ENCODE measurements at places on chromosomes 6 and 20.

- no peak for DNase-seq
These were observed 1.3 kb downstream of the SOBP start for GRCh38 chr6:107491138-107491609.

- no peak for DNase-seq
These were observed 49.8 kb downstream of the PPARD start for GRCh38 chr6:35392111-35392702.

GRCh38 chr6:141467041-141467440 is 665.7 kb upstream of the GJE1 start:
- DNase-seq = no peak

DNA sequence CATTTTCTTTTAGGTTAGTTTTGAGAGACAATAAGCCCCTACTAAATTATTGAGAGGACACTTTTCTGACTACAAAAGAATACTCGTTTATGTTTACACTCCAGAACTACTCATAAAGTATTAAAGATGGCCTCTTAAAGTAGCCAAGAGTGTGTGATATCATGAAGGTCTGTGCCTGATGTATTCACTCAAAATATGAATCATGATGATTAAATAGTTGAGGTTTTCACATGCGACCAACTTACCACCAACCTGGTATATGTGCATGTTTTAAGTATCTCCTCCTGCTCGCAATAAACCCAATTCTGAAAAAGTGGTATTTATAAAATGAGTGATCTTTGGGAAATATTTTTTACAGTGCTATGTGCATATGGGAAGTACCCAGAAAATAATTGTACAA is 43.9 kb downstream of the IL20RA start:
- DNase-seq = no peak

GRCh38 chr20:43458422-43458924 is 777 bp downstream of the SRSF6 start:
- DNase-seq = no peak

DNA sequence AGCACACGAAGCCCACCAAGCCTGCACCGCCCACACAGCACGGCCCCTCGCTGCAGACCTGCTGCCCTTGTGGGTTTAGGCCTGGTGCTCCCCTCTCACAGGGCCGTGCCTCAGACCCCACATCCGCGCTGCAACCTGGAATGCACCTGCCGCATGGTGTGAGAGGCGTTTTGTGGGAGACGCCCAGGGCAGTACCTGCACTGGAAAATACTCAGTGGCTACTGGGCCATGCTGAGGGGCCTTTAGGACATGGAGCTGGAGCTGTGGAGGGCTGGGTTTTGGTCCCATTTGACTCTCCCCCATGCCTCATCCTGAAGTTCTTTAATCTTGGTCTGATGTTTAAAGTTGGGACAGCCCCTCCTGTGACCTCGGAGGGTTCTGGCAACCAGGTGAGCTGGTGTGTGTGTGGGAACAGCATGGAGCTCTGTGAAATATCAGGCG is 116.3 kb downstream of the ERMARD start:
- DNase-seq = no peak

DNA sequence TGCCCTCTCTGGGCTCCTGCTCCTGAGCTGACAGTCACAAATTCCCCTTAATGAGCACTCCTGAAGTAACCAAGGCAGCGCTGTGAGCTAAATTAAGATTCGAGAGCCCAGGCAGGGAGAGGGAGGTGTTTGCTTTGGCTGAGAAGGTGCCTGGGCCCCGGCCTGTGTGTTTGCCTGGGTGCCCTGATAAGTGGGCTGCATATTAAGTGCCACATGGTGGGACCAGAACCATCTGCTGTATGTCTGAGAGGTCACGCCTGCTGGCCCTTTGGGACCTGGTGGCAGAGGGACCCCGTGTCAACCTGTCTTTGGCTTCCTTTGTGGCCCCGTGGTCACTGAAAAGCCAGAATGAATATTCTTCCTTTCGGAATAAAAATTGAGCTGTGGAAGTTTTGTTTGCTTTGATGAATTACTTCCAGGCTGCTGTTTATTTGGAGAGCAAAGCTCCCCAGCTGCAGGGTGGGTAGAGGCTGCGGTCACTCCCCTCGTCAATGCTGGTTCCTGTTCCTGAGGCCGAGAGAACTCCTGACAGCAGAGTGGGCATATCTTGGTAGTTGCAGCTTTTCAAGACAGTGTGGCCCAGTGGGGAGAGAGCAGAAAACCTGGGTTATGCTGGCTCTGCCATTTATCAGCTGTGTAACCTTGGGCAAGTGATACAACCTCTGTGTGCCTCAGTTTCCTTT is 17.5 kb upstream of the KCNK16 start:
- no peak for DNase-seq

GRCh38 chr6:106461084-106461483 is 100.6 kb downstream of the CRYBG1 start:
- DNase-seq = no peak

Measured in stimulated activated CD8-positive, alpha-beta memory T cell treated with anti-CD3 and anti-CD28 coated beads, Interleukin-7, amount 100 ng/mL, for 1 hour (primary cell).